Left cardiac atrium (tissue), 4 donors: ENCODE measurements at places on chromosomes 16 and 17. TPM values are rescaled to one million over a fixed set of nuclear protein-coding genes. Genes with fewer than 3 reads are reported as not detected.
A peak's percentile ranks its signal among the peaks of the same experiment; 100 is the strongest.

C16orf86 gene
- 3.5 TPM for total RNA-seq

- DNase-seq: peak; percentile 90
Observed at GRCh38 chr17:82297280-82297713, 20.1 kb downstream of the CD7 start.

DNA sequence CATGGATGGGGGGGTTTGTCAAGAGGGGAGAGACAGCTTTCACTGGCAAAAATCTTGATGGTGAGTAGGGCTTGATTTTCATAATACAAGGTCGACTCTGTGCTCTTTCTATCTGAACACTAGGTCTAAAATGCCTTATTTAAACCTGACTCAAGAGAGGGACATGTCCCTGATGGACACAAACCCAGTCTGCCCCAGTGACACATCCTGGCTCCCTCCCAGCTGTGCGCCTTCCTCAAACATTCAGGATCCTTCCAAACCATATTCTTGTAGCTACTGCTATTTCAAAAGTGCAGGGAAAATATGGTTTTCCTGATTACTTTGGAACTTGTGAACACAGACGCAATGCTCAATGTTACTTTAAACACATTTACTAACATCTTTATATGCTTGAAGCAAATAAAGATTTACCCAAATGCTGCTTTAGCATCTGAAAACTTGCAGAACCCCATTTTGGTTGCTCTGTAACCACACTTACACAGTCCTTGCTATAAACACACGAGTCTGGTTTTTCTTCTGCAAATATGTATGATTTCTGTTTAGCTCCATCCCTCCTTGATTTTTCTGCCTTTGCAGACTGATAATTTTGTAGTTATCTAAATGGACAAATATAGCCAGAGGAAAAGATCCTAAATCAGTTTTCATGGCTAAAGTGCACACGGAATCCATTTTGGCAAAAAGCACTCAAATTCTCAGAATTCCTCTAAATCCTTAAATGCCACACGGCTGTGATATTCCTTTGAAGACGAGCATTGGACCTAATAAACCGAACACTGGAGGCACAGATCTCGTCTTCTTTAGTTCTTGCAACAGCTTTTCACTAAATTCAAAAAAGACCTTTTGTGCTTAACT, 499.9 kb upstream of the ZFHX3 start:
- no peak for DNase-seq

- no peak for DNase-seq
Observed at GRCh38 chr17:76704805-76705204, 6.0 kb downstream of the MXRA7 start.

DNA sequence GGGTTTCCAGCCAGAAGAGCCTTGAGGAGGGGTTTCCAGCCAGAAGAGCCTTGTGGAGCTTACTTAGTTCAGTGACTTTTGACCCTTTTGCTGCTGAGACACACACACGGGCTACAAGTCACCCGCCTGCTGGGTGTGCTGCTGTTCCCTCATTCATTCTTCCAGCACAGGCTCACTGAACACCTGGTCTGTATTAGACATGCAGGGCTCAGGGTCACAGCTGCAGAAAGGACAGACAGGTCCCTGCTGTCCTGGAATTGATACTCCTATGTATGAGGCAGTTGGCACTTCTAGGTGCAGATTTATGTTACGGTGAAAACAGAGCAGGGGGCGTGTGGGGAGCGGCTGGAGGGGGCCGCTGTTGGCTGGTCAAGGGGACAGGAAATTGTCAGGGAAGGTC, 6.8 kb downstream of the CACNG4 start:
- no peak for DNase-seq

DNA sequence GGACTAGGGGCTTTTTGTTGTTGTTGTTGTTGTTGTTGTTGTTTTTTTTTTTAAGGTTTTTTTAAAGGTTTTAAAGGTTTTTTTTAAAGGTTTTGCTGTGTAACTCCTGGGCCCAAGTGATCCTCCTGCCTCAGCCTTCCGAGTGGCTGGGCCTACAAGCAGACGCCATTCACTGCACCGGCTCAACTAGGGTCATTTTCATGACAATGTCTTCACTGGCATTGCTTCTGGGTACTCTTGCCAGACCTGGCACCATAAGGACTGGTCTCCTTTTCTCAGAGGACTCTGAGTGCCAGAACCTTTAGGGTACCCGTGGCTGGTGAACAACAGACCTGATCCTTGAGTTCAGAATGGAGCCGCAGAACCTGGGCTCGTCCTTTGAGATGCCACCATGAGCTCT, 20.4 kb downstream of the POLR3E start:
- no peak for DNase-seq
